Airway epithelial cell (primary cell): ENCODE measurements at places on chromosomes 1 and 21. TPM values are rescaled to one million over a fixed set of nuclear protein-coding genes. Genes with fewer than 3 reads are reported as not detected.

The RNU1-2 gene
- total RNA-seq: under 0.01 TPM in 2 replicates

The FAM163A gene
- total RNA-seq: not detected in 2 replicates

The TSACC gene
- 2.4 TPM in 1 of 2 replicates, not detected in the other for total RNA-seq

The MAP1LC3C gene
- not detected in 2 replicates for total RNA-seq

The ATG4C gene
- total RNA-seq: 5.0 and 5.1 TPM in 2 replicates

The ZNF695 gene
- total RNA-seq: 2.6 and 5.9 TPM in 2 replicates

The DUSP10 gene
- total RNA-seq: 8.8 and 13.5 TPM in 2 replicates

The SHISAL2A gene
- total RNA-seq: 0.14 TPM in 1 of 2 replicates, not detected in the other

The KRTAP21-2 gene
- total RNA-seq: not detected in 2 replicates

The SLC44A5 gene
- total RNA-seq: 0.07 TPM in 1 of 2 replicates, not detected in the other

The PCP4 gene
- total RNA-seq: not detected in 2 replicates

The VANGL2 gene
- 9.9 and 16.4 TPM in 2 replicates for total RNA-seq

The SLC26A9 gene
- total RNA-seq: 0.07 and 0.19 TPM in 2 replicates

The LMNA gene
- 995 and 1,028 TPM in 2 replicates for total RNA-seq

The GUCA2A gene
- not detected in 2 replicates for total RNA-seq

The CLDN17 gene
- 0.56 and 0.70 TPM in 2 replicates for total RNA-seq

The CFAP141 gene
- total RNA-seq: not detected in 2 replicates

The ZNF593OS gene
- not detected in 2 replicates for total RNA-seq

The DYNLT4 gene
- not detected in 2 replicates for total RNA-seq

The FYB2 gene
- total RNA-seq: not detected in 2 replicates

The OR14K1 gene
- total RNA-seq: not detected in 2 replicates

The OLIG1 gene
- not detected in 2 replicates for total RNA-seq

The TSPAN2 gene
- total RNA-seq: 0.14 and 0.28 TPM in 2 replicates
